ENCODE measurements at places on chromosomes 5 and 9. TPM values are rescaled to one million over a fixed set of nuclear protein-coding genes. Genes with fewer than 3 reads are reported as not detected.

GRCh38 chr5:172561151-172561550 is 79.9 kb upstream of the NEURL1B start:
- H3K4me3 ChIP-seq = no peak overlapping the region
- no peaks in the 10 kb centered on the region for H3K36me3 ChIP-seq
- peaks cover 14% of the 10 kb centered on the region for H3K4me1 ChIP-seq

GRCh38 chr9:72255569-72255968 is 106.3 kb downstream of the GDA start:
- H3K36me3 ChIP-seq = no peaks in the 10 kb centered on the region
- DNase-seq = no peak
- no peaks in the 10 kb centered on the region for H3K27me3 ChIP-seq
- H3K27ac ChIP-seq = no peak overlapping the region

- H3K27ac ChIP-seq = peak overlapping the region; percentile 77
- no peaks in the 10 kb centered on the region for H3K27me3 ChIP-seq
- H3K4me1 ChIP-seq = peaks cover 37% of the 10 kb centered on the region
Measured at GRCh38 chr5:132221781-132222648, 5.6 kb downstream of the P4HA2 start.

DNA sequence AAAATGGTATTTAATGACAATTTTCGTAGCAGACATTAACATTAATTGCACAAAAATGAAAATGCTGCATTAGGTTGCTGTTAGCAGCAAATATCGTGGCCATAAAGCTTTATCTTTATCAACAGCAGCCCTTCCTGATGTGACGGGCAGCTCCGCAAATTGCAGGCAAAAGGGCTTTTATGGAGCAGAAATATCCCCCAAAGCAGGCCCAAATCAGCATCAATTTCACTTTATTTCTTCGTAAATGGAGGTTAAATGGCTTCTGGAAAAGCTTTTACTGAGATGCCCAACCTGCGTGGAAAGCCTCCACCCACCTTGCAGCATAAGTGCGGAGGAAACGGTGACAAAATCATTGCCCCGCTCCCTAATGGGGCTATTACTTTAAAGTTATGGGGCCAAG is 77.9 kb upstream of the BARHL1 start:
- peaks cover 39% of the 10 kb centered on the region for H3K27me3 ChIP-seq
- H3K4me1 ChIP-seq = no peaks in the 10 kb centered on the region
- H3K27ac ChIP-seq = no peak overlapping the region
- H3K36me3 ChIP-seq = no peaks in the 10 kb centered on the region

DNA sequence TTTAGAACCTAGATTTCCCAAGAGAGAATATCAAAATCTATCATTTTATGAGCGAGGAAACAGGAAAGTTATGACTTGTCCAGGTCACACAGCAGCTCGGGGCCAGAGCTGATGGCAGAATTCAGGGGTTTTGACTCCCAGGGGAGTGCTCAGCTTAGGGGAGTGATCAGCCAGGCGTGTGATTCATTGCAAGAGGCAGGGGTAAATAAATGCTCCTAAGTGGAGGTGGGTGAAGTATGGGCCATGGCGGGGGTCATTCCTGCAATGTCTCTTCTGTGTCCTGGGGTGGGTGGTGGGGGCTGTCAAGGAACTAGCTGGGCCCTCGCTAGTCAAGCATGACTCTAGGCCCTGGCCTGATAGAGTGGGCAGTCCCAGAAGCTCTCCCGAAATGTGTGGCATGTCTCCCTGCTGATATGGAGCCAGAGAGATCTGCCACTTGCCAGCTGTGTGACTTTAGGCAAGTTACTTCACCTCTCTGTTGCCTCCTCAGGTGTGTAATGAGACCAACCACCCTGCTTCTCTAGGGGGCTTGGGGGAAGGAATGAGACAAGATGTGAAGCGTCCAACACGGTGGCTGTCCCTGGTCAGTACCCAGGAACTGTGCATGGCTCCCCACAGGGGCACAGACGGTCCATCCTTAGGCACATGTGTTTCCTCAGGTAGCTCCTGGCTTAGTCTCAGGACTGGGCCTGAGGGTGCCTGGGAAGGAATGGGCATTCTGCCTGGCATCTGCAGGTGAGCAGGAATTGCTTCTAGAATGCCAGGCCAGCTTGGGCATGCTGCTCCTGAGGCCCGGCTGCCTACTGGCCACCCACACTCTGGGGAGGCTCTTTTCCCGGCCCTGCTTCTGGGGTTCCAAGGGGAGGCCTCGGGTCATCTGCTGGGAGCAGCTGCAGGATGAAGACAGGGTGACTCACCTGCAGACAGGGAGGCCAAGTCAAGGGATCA is 36.5 kb upstream of the SH3PXD2B start:
- peak; percentile 5 for DNase-seq
- H3K27me3 ChIP-seq = no peaks in the 10 kb centered on the region
- no peak overlapping the region for H3K4me3 ChIP-seq
- H3K4me1 ChIP-seq = no peaks in the 10 kb centered on the region
- no peaks in the 10 kb centered on the region for H3K36me3 ChIP-seq

DNA sequence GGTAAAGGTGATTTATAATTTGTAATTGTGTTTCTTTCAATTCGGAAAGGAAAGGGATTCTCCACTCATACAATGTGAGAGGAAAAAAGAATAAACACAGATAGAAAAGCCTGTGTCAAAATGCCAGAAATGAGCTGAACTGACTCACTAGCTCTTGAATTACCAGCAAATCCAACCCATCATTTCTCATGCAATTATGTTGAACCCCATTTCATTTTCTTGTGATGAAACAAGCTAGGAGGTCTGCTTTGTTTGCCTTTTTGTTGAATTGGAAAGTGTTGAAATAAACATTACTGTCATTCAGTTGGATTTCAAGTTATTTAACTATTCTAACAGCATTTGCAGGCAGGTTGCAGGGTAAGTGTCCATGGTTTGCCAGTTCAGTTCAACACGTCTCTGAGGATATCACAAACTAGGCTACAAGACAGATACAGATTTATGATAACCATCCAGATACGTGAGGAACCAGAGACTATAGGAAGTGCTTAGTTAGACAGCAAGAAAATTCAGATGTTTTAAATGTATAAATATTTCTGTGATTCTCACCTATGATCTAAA is 547.2 kb downstream of the MAT2B start:
- no peak for DNase-seq
- H3K36me3 ChIP-seq = no peaks in the 10 kb centered on the region
- H3K27me3 ChIP-seq = no peaks in the 10 kb centered on the region
- no peaks in the 10 kb centered on the region for H3K4me1 ChIP-seq

The SPARC gene
- 47.9 TPM for total RNA-seq

The GFPT2 gene
- total RNA-seq = 13.8 TPM

The ROR2 gene
- total RNA-seq = 4.2 TPM

- H3K36me3 ChIP-seq = no peaks in the 10 kb centered on the region
- H3K27ac ChIP-seq = no peak overlapping the region
- H3K4me3 ChIP-seq = no peak overlapping the region
- H3K4me1 ChIP-seq = no peaks in the 10 kb centered on the region
- no peaks in the 10 kb centered on the region for H3K27me3 ChIP-seq
Measured at GRCh38 chr5:32541241-32541640, 44.1 kb upstream of the SUB1 start.

DNA sequence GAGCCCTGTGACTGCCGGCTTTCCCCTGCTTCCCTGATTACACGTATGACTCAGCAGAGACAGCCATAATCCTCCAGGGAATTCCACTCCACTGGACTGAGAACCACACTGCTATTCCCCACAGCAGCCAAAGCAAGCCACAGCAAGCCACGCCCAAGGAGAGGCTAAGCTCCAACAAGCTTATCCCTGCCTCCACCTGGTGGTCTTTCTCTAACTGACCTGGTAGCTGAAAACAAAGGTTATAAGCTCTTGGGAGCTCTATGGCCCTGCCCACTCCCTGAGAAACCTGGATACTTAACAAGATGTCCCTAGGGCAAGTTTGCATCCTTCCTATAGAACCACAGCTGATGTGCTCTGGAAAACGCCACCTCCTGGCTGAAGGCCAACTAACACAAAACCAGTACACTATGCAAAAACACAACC is 613.7 kb upstream of the CDH18 start:
- no peak overlapping the region for H3K27ac ChIP-seq
- H3K4me1 ChIP-seq = no peaks in the 10 kb centered on the region
- H3K27me3 ChIP-seq = no peaks in the 10 kb centered on the region
- H3K4me3 ChIP-seq = no peak overlapping the region
- DNase-seq = no peak
- no peaks in the 10 kb centered on the region for H3K36me3 ChIP-seq

GRCh38 chr9:81999806-82000205 is 11.2 kb downstream of the SPATA31D1 start:
- H3K36me3 ChIP-seq = no peaks in the 10 kb centered on the region
- no peak overlapping the region for H3K4me3 ChIP-seq
- no peaks in the 10 kb centered on the region for H3K27me3 ChIP-seq
- no peaks in the 10 kb centered on the region for H3K4me1 ChIP-seq
- no peak overlapping the region for H3K27ac ChIP-seq

The SPINK13 gene
- total RNA-seq = not detected

- H3K27me3 ChIP-seq = no peaks in the 10 kb centered on the region
- H3K4me3 ChIP-seq = no peak overlapping the region
- no peak overlapping the region for H3K27ac ChIP-seq
Measured at GRCh38 chr9:94676446-94677131, 37.3 kb upstream of the FBP1 start.

The MOB3B gene
- total RNA-seq = 39.3 TPM

GRCh38 chr9:81492710-81493447 is 196.5 kb downstream of the TLE1 start:
- no peak for DNase-seq
- H3K36me3 ChIP-seq = no peaks in the 10 kb centered on the region
- no peaks in the 10 kb centered on the region for H3K4me1 ChIP-seq
- H3K27me3 ChIP-seq = no peaks in the 10 kb centered on the region
- H3K4me3 ChIP-seq = no peak overlapping the region

The IFNK gene
- total RNA-seq = not detected

- no peak for DNase-seq
- H3K27ac ChIP-seq = no peak overlapping the region
- no peaks in the 10 kb centered on the region for H3K36me3 ChIP-seq
- no peaks in the 10 kb centered on the region for H3K27me3 ChIP-seq
Measured at GRCh38 chr9:19173598-19174125, 46.4 kb upstream of the PLIN2 start.

The SHOC1 gene
- total RNA-seq = not detected

The VPS13A gene
- 88.8 TPM for total RNA-seq

DNA sequence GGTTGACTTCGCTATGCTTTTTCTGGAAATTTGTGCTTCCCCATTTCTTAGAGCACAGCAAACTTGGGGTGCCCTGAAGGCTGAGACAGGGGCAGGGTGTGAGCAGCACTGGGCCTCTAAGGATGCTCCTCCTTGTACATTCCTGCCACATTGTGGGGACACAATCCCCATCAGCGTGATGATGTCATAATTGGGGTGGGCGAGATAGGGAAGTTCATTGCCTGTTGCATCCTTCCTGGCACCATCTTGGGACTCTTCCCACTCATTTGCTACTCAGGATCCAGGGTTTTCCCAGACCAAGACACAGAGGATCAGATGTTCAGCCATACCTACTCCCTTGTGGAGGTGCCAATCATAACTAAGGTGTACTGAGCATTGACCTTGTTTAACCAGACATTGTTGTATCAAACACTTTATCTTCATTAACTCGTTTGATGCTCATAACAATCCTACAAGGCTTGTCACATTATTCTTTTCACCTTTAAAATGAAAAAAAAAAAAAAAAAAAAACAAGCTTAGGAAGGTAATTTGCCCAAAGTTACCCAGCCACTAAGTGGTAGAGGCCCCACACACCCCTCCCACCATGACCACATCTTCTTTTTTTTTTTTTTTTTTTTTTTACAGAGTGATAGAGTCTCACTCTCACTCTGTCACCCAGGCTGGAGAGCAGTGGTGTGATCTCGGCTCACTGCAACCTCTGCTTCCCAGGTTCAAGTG is 87.6 kb downstream of the UGCG start:
- no peak overlapping the region for H3K4me3 ChIP-seq
- no peak for DNase-seq
- no peak overlapping the region for H3K27ac ChIP-seq
- no peaks in the 10 kb centered on the region for H3K36me3 ChIP-seq

The RORB gene
- total RNA-seq = 1.1 TPM

The NKD2 gene
- total RNA-seq = 0.80 TPM

The TMEM215 gene
- total RNA-seq = not detected

The LCN9 gene
- not detected for total RNA-seq

GRCh38 chr5:139167533-139167932 is 30.6 kb downstream of the SIL1 start:
- H3K27ac ChIP-seq = peak overlapping the region; percentile 52
- H3K4me3 ChIP-seq = no peak overlapping the region
- H3K4me1 ChIP-seq = peaks cover 14% of the 10 kb centered on the region
- DNase-seq = no peak

The LRRC19 gene
- 79.1 TPM for total RNA-seq

DNA sequence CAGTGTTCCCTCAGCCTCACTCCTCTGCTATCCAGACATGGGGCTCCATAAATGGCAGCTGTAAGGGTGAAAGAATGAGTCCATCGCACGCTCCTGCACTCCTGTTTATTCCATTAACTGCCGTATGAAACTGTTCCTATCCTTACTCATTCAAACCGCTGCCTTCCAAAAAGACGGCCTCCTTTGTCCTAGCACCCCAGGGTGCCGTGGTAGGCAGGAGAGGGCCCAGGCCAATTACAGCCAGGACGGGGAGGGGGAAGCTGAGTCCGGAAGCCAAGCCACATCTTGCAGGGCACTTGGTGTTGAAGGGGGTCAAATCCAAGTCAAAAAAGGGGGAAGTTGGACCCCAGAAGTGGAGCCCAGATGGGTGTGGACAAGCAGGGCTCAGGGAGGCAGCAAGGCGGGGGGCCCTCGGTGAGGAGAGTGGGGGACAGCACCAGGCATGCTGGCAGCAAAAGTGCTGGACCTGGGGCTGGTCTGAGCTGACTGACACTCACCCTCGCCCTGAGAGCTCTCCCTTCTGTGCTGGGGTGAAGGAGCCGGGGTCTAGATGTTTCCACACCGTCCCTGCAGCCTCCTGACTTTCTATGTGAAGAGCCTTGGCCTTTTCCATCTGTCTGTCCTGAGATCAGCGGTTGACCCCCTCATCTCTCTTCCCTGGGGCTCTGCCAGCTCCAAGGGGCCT is 63.3 kb downstream of the COL23A1 start:
- no peak overlapping the region for H3K27ac ChIP-seq
- DNase-seq = no peak
- no peaks in the 10 kb centered on the region for H3K36me3 ChIP-seq
- no peaks in the 10 kb centered on the region for H3K4me1 ChIP-seq

DNA sequence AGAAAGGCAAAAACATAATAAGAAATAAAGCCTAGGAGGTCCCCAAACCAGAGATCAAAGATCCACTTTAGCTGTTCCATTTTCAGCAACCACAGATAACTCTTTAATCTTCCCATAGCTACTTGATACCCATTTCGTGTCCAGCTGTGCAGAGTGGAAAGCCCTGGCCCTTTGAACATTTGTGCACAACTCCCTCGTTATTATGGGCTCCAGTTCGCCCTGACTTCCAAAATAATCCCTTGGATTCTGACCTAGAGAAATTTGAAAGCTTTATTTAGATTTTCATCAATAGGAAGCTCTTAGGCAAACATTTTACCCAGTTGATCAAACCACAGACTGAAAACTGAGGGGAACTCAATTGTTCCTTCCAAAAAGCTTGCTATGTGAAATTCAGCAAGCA is 4.8 kb downstream of the MYOT start:
- no peak for DNase-seq
- H3K27ac ChIP-seq = no peak overlapping the region
- H3K4me3 ChIP-seq = no peak overlapping the region
- no peaks in the 10 kb centered on the region for H3K36me3 ChIP-seq

The ARID3C gene
- total RNA-seq = not detected

The NR5A1 gene
- total RNA-seq = not detected
